CD4-positive, CD25-positive, alpha-beta regulatory T cell (primary cell): ENCODE measurements at places on chromosomes 5 and 9. TPM values are rescaled to one million over a fixed set of nuclear protein-coding genes. Genes with fewer than 3 reads are reported as not detected.

DNA sequence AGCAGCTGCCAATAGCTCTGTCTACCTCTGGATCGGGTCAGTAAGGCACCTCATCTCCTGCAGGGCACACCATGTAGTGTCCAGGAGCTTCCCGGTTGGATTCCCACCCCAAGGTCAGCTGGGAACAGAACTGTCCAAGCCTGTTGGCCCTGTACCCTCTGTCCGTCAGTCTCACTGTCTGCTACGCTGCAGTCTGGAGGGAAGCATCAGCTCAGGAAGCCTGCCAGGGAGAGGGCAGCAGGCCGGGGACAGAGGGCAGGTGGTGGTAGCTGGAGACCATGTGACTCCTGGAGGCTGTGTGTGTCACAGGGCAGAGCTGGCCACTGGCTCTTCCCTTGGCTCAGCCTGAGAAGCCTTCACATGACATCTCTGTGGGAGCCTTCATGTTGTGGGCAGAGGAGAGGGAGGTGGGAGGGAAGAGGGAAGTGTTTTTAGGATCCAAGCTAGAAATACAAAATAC lies 134.5 kb downstream of the SEC61B start:
- DNase-seq: no peak

DNA sequence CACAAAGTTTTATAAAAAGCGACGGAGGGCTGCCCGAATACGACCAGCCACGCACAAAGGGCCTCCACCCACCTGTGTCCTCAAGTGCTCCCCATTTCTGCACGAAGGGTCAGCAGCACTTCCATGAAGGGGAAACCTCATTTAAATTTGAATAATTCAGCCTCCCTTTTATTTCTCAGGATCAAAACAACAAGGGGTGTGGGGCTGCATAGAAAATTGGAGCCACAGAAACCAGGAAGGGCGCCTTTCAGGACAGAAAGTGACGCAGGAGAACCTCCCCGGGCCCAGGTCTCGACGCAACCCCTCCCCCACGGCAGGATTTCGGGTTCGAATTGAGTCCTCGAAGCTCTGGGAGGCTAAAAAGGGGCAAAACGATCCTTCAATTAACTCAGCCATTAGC lies 2.1 kb downstream of the NRARP start:
- no peak for DNase-seq

- DNase-seq: no peak
Observed at GRCh38 chr5:135887881-135888614, 7.6 kb downstream of the IL9 start.

- DNase-seq: no peak
Observed at GRCh38 chr9:89606624-89607311, 2.0 kb downstream of the GADD45G start.

DNA sequence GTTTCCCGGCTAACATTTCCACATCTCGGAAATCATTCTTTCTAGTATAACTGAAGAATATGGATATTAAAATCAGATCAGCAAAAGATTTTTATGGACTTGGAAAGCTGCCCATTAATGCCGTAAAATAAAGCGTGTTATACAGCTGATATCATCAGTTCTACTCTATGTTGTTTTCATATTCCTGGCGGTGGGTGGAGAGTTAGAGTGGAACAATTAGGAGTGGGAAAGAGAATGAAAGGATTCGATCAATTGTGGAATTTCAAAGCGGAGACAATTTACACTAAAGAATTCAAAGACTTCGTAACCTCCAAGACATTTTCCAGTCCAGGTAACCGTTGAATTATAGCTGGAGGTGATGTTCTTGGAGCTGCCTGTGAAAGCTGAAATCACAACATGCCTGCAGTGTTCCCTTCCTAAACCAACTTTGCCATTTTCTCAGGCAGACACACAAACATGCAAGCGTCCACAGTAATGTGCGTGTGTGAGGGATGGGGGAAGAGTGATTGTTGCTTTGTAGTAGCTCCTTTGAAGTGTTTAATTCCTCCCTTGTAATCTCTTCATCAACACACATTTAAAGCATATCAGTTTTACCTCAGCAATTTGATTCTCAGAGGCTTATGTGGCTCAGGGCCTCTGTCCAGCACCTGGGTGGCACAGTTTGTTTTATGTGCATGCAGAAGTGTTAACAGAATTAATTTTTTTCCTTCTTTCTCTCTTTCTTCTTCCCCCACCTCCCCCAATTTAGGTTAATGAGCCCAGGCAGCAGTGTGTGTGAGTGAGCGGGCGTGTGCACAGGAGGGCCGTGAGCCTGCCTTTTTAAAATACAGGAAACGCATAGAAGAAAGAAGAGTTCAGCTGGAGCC lies 544.1 kb downstream of the RAB3C start:
- no peak for DNase-seq

DNA sequence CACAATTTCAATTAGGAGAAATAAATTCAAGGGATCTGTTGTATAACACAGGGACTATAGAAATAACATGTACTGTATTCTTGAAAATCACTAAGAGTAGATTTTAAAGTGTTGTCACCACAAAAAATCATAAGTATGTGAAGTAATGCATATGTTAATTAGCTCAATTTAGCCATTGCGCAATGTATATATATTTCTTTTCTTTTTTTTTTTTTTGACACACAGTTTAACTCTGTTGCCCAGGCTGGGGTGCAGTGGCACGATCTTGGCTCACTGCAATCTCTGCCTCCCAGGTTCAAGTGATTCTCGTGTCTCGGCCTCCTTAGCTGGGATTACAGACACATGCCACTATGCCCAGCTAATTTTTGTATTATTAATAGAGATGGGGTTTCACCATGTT lies 70.2 kb downstream of the XRCC4 start:
- no peak for DNase-seq

DNA sequence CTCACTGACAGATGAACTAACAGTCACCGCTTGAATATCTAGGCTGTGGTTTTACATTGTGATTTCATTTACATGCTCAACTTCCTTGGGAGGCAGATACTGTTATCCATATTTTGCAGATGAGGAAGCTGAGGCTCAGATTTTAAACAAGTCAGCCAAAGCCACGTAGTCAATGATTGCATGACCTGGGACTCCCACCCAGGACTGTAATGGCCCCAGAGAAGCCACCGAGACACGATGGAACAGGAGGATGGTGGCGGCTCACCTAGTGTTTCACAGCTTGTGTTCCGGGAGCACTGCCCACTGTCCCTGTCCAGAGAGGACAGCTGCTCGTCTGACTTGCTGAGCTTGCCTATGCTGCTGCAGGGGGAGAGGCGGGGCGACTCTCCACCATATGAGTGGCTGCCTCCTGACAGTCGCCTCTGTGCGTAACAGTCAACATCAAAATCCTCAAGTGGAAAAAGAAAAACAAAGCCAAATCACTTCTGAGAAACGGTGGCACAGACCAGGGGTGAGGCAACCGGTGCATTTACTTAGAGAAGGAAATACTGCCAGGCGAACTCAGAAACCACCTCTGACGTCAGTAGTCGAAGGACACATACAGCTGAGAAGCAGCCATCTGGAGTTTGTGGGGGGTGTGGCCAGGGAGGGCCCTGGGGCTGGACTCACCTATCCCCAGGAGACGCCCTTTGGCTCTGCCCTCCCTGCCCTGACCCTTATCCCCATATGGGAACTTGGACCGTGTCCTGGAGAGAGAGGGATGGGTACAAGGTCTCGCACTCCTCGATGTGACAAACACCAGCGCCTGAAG lies 82.5 kb downstream of the PRRT1B start:
- peak; percentile 85 for DNase-seq

- no peak for DNase-seq
Observed at GRCh38 chr9:114098021-114098935, 814 bp downstream of the KIF12 start.

DNA sequence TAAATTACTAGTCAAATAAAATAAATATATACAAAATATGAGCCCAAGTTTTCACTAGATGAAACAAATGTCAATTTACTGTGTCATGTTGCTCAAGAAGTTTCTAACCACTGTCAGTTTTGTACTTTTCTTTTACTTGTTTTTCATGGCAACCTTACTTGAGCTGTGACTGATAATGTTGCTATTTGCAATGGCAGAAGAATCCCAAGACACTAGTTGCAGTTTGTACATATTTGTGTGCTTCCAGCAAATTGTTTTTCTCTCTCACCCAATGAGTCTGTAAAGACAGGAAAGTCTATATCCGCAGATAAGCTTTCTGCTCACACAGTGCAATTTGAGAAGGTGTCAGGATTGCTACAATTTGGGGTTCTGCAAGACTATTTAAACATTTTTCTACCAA lies 338.6 kb upstream of the PCSK5 start:
- DNase-seq: no peak

DNA sequence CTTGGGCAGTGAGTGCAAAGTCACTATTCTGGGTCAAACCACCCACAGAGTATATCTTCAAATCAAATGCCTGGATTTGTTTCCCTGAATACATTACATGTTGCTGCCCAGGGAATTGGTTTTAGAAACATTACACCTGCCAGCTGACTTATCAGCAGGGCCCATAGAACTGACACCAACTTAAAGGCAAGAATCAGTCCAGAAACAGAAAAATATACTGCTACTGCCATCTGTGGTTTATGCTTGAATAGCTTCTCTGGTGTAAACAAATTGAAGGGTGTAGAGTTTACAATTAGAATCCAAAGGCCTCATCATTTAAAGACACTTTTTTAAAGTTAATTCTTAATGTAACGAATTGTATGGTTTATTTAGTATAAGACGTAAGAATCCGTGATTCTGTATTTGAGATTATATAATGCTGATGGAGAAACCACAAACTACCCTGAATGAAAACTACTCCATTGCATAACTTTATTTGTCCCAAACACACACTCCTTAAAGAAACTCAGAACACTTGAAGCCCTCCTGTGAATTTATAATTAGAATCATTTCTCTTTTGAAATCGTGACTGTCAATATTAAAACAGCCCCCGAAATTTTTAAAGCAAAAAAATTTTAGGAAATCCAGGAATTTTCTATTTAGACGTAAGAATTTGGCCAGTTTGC lies 6.2 kb downstream of the NR6A1 start:
- peak; percentile 36 for DNase-seq

DNA sequence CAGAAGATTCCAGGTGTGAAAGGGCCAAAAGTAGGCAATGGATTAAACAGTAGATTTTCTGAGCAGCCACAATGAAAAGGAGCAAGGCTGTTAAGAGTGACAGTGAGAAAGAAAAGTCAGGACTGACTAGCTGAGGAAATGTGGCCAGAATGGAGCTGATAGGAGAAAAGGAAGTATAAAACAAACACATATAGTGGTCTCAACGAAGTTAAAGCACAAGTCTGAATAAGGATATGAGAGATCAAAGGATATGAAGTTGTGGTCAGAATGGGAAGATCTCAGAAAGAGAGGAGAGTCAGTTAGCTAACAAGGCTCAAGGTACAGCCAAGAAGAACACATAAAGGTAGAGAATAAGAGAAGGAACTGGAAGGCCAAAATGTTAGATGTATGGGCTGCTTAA lies 39.9 kb downstream of the FNIP1 start:
- no peak for DNase-seq

- DNase-seq: no peak
Observed at GRCh38 chr5:74035521-74035937, 409.5 kb downstream of the ARHGEF28 start.

DNA sequence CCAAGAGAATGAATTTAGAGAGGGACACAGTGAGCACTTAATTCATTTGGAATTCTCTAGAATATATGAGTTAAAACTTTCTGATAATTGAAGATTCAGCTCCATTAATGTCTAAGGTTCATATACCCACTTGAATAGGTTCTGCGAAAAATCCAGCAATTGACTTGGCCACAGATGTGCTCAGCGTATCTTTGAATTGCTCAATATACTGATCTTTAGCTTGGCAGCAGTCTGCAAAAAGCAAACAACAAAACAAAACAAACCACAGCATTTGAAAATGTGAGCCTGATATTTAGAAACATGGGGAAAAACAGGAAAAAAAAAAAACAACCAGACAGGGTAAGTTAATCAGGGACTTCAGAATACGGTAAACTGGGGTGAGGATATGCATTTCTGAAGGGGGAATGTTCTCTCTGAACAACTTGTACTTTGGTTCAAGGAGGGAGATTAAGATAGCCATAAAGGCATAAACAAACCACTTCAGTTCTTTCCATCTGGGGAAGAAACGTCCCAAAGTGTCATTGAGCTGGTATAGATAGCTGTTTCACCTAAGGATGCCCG lies 21.4 kb downstream of the AGXT2 start:
- no peak for DNase-seq

- DNase-seq: no peak
Observed at GRCh38 chr9:119544492-119544891, 175.3 kb upstream of the BRINP1 start.

DNA sequence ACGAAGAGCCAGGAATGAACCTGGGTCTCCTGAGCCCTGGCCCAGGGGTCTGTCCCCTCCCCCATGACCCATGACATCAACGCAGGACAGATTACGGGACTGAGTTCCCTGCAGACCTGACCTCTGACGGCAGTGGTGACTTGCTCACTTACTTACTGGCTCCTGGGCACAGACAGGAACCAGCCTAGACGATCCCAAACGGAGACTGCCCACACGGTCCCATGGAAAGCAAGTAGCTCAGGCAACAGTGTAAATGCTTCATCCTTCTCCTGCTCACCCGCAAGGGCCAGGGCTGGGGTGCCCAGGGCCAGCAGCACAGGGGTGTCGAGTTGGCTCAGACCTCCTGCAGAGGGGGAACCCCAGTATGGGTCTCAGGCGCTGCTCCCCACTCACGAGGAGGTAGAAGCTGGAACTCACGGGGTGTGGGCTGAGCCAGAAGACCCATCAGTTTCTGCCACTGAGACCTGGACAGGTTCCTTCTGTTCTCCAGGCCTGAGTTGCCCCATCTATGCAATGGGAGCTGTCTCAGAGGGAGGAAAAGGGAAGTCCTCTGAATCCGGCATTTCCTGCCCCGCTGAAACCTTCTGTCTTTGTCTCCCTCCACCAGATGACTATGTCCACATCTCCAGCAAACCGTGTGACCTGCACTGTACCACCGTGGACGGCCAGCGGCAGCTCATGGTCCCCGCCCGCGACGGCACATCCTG lies 5.6 kb downstream of the ADAMTSL2 start:
- no peak for DNase-seq

Gene SLC23A1
- polyA plus RNA-seq: 0.09 TPM

Gene CRB2
- polyA plus RNA-seq: 0.03 TPM

Gene ANKRD34B
- not detected for polyA plus RNA-seq

Gene PDE6A
- polyA plus RNA-seq: not detected

Gene CYLC2
- polyA plus RNA-seq: not detected

Gene PHYHD1
- polyA plus RNA-seq: 0.60 TPM

Gene C9orf43
- 0.12 TPM for polyA plus RNA-seq
